B cell (primary cell): ENCODE measurements at places on chromosomes 7 and 10. TPM values are rescaled to one million over a fixed set of nuclear protein-coding genes. Genes with fewer than 3 reads are reported as not detected.

DKK1 gene
- polyA plus RNA-seq, result 0.39 TPM in 1 of 2 replicates, not detected in the other

CLEC2L gene
- polyA plus RNA-seq, result not detected in 2 replicates

MRLN gene
- not detected in 2 replicates for polyA plus RNA-seq

SLC39A12 gene
- polyA plus RNA-seq, result not detected in 2 replicates

TSC22D4 gene
- 55.5 and 80.2 TPM in 2 replicates for polyA plus RNA-seq

MYH16 gene
- polyA plus RNA-seq, result not detected in 2 replicates

SERPINE1 gene
- 0.09 TPM in 2 replicates for polyA plus RNA-seq

IFIT1B gene
- not detected in 2 replicates for polyA plus RNA-seq

ZNF804B gene
- polyA plus RNA-seq, result not detected in 2 replicates

ODAD2 gene
- not detected in 2 replicates for polyA plus RNA-seq

FAM25G gene
- not detected in 2 replicates for polyA plus RNA-seq

ELMO1 gene
- 44.7 and 77.9 TPM in 2 replicates for polyA plus RNA-seq

NANOS1 gene
- 0.03 and 0.16 TPM in 2 replicates for polyA plus RNA-seq

CNNM1 gene
- not detected in 2 replicates for polyA plus RNA-seq

HGF gene
- polyA plus RNA-seq, result 0.10 and 0.25 TPM in 2 replicates

TRDMT1 gene
- 3.0 and 3.6 TPM in 2 replicates for polyA plus RNA-seq

HOXA1 gene
- 0.07 and 0.13 TPM in 2 replicates for polyA plus RNA-seq

RBP4 gene
- not detected in 2 replicates for polyA plus RNA-seq

HPSE2 gene
- polyA plus RNA-seq, result not detected in 2 replicates

INTS15 gene
- 50.6 and 63.2 TPM in 2 replicates for polyA plus RNA-seq

NAPEPLD gene
- 3.8 and 3.9 TPM in 2 replicates for polyA plus RNA-seq

ZNF92 gene
- polyA plus RNA-seq, result 8.2 and 10.3 TPM in 2 replicates

COMMD3 gene
- 46.0 and 53.5 TPM in 2 replicates for polyA plus RNA-seq

INSYN2A gene
- polyA plus RNA-seq, result not detected in 2 replicates

CNTNAP2 gene
- polyA plus RNA-seq, result 0.59 and 16.6 TPM in 2 replicates

TBXAS1 gene
- polyA plus RNA-seq, result 5.4 and 21.0 TPM in 2 replicates

UTF1 gene
- polyA plus RNA-seq, result 0.10 and 0.35 TPM in 2 replicates
